ENCODE measurements at places on chromosomes 2 and 18.
A peak's percentile ranks its signal among the peaks of the same experiment; 100 is the strongest.

- DNase-seq: no peak
These were observed 613.9 kb downstream of the IRS1 start for GRCh38 chr2:226185616-226186211.

DNA sequence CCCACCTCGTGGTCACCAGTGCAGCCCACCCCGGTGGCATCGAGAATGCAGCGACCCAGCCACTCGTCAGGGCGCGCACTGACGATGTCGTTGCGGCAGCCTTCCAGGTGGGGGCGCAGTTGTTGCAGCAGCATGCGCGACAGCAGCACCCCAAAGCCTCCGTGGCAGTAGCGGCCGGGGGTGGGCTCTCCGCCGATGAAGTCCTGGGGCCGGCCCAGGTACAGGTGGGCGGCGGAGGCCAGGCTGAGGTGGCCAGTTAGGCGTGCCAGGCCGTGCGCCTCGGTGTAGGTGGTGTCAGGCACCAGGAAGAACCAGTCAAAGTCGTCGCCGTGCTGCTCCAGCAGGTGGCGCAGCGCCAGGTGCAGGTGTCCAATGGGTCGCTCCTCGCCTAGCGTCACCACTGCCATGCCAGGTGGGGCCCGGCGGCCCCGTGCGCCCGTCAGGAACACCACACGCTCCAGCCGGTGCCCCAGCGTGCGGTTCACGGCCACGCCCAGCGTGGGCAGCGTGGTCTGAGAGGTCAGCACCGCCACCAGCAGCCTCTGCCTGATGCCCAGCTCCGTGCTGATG is 1.9 kb downstream of the CHPF start:
- peak; percentile 90 for DNase-seq

- DNase-seq: no peak
These were observed 3.9 kb downstream of the MAPRE2 start for GRCh38 chr18:35045121-35045520.

GRCh38 chr2:127678531-127678930 is 3.2 kb upstream of the LIMS2 start:
- no peak for DNase-seq

GRCh38 chr2:192645811-192646598 is 451.3 kb upstream of the TMEFF2 start:
- no peak for DNase-seq

DNA sequence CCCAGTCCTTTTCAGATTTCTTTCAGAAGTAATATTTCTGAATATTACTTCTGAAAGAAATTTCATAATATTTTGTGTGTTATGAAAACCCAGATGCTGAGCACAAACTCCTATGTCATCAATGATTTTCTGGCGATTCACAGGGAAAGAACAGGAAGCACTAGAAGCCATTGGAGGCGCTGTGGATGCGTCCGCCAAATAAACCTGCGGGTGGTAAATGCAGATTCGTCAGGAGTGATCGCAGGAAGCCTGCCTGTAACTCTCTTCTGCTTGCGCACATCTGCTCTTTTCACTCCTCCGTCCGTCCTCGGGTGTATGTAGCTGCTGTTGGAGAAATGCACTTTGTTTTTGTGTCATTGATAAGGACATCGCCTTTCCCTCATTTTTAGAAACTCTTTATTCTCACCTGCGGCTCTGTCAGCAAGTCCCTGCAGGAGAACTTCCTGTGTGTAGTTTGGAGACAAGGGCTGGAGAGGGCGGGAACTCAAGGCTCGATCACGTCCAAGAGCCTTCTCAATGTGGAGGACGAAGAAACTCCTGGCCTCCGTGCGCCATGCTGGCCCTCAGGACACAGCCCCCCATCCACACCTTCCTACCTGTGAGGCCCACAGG is 483.8 kb downstream of the GALR1 start:
- DNase-seq: no peak

GRCh38 chr2:172829229-172829628 is 93.6 kb downstream of the RAPGEF4 start:
- no peak for DNase-seq

- peak; percentile 17 for DNase-seq
These were observed 196.0 kb upstream of the HDAC4 start for GRCh38 chr2:239596792-239597191.

DNA sequence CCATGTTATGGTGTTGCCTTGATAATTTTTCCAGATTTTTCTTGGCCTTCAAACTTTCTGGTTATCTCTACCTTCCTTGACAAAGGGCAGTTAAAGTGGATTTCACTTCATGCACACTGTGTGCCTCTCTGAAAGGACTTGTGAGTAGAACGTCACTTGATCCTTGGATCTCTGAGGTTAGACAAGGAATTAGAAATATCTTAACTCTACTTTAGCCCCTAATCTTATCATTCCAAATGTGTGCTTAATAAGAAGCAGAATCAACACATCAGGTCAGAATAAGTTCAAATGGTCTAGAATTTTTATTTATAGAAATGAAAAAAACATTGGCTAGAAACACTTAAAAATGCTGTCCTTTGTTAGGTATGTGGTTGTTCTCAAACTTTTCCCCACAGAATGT is 205.7 kb downstream of the TPGS2 start:
- DNase-seq: no peak

DNA sequence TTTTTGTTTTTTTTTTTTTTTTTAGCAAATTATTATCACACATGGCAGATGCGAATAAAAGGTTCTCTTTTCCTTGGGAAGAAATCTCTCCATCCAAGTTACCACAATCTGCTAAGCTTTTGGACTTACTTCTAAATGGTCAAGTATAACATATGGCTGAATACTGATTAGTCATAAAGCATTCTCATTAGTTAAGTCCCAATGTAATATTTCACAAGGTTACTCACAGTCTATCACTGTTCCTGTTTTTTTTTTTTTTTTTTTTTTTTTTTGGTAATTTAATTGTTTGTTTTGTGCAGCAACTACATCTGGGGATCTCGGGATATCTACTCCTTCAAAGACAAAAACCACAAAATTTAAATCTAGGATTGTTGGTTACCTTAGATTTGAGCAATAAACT is 771.7 kb downstream of the CPS1 start:
- DNase-seq: no peak

- no peak for DNase-seq
These were observed 2.8 kb downstream of the PECR start for GRCh38 chr2:216078776-216079175.

- DNase-seq: no peak
These were observed 34.3 kb downstream of the LPIN2 start for GRCh38 chr18:2978661-2979106.

DNA sequence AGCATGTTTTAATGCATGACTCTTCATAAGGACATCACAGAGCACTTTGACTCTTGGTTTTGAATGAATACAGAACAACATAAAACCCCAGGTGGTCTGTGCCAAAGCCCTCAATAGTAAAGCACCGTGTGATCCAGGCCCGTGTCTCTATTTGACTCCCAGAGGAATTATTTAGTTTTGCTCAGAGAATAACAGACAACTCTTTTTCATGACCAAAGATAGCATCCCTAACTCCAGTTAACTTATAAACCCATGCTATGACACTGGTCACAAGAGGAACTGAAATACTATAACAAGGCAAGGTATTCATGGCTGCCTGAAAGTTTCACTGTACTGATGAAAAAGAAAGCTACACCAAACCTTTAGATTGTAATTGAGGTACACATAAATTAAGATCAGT is 128.4 kb downstream of the IKZF2 start:
- DNase-seq: no peak

DNA sequence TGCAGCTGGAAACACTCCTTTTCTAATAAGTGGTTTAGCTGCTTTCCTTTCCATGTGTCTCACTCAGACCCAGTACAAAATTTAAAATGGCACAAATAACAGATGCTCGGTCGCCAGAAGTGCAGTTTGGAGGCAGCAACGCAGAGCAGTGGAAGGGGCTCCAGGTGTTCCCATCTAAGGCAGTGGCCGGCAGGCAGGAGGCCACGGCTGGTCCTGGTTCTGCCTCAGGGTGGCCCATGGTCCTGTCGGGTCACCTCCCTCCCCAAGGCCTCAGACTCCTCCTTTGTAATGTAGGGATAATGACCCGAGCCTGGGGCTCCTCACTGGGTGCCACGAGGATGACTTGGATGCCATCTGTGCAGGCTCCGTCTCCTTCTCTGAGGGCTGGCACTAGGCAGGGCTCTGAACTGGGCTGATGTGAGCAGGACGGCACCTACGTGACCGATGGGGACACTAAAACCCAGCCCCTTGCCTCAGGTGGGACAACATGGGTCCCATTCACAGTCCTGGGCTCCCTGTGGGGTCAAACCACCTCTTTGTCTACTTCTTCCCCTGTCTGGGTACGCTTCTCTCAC is 80.9 kb upstream of the SLC66A3 start:
- DNase-seq: no peak

GRCh38 chr2:123179526-123179925 is 845.6 kb upstream of the CNTNAP5 start:
- DNase-seq: no peak

- DNase-seq: no peak
These were observed 8.9 kb downstream of the GAREM1 start for GRCh38 chr18:32461709-32462272.

DNA sequence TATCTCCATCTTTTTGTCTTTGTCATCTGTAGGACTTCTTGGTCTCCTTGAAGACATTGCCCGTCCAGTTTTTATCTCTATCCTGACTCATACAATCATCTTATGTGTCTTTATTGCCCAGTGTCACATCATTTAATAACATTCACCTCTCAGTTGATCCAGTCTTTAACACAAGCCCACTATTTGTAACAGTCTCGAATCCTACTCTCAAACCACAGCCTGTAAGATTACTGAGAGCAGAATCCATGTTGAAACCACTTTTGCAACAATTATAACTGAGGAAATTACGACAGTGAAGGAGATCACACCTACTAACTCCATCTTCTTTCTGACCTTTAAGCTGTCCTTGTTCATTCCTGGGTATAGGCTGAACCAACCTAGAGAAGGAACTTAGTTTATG is 1206.0 kb upstream of the ZEB2 start:
- no peak for DNase-seq

GRCh38 chr2:190791347-190791975 is 89.2 kb upstream of the GLS start:
- no peak for DNase-seq

DNA sequence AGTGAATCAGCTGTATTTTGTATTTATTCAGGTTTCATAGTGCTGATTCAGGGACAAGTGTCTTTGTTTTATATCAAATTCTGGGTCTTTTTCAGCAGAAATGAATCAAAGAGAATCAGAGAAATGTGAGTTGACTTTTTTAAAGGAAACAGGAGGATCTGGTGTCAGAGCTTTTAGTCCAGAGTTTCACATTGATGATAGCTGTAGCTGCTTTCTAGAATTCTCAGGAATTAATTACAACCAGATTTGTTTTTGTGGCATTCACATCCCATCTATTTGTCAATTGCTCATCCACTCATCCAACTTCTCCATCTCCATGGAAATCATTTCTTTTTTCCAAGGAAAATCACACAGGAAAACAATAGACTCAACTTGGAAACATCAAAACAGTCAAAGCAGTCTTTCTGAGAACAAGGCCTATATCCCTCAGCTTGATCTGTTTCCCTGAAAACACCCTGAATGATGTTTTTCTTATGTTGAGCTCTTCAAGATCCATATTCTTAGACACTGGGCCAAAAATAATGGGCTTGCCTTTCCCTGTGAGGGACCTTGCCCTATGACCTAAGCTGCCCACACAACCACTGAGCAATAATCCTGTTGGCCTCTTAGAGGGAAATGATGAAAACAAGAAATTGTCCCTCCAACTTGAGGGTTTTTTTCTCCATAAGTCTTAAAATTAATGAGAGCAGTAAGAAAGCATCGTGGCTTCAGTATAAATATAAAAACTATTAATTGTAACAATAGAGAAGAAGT is 249.5 kb upstream of the FN1 start:
- no peak for DNase-seq

GRCh38 chr2:171956135-171956825 is 34.0 kb downstream of the HAT1 start:
- no peak for DNase-seq

DNA sequence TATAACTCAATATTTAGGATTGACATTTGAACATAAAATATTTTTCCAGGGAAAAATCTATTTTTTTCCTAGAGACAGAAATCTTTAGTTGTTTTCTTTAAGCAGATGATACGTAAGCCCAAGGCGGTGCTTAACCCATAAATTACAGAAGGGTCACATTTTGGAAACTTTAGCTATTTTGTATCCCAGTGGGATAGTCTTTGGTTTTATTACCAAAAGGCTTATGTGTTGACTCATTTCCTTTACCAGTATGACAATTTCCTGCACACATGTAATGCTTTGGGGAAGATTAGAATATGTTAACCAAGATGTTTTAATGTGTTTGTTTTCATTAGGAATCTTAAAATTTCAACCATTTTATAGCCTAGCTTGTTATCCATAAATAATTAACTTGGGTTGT is 24.8 kb downstream of the DYNC1I2 start:
- DNase-seq: no peak
